Foreskin keratinocyte (primary cell): ENCODE measurements at places on chromosomes 3 and 15. TPM values are rescaled to one million over a fixed set of nuclear protein-coding genes. Genes with fewer than 3 reads are reported as not detected.
A peak's percentile ranks its signal among the peaks of the same experiment; 100 is the strongest.

DNA sequence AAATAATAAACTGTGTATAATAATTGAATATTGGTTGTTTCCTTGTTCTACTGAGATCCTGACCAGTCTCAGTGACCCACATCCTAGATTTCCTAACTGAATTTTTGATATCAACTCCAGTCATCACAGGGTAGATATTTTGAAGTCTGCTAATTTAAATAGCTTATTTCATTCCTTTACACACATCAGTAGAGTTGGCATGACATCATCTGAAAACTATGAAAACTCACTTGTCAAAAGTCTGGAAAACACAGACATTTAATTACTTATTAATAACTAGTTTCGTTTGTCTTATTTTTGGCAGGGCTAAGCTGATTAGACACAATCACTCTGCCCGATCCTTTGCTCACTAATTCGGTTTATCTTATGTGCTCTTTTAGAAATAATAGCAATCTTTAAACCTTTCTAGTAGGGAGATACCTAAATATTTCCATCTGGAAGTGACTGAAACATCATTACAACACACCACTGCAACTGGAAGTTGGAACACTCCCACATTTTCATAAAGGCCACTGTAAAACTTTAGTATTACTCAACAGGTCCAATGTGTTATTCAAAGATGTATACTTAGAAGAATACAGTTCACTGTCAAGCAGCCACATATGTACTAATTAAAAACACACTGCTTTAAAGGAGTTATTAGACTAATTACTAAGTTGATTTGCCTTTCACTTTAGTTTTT, 198.4 kb upstream of the ZNF717 start:
- peak; percentile 16 for DNase-seq

DNA sequence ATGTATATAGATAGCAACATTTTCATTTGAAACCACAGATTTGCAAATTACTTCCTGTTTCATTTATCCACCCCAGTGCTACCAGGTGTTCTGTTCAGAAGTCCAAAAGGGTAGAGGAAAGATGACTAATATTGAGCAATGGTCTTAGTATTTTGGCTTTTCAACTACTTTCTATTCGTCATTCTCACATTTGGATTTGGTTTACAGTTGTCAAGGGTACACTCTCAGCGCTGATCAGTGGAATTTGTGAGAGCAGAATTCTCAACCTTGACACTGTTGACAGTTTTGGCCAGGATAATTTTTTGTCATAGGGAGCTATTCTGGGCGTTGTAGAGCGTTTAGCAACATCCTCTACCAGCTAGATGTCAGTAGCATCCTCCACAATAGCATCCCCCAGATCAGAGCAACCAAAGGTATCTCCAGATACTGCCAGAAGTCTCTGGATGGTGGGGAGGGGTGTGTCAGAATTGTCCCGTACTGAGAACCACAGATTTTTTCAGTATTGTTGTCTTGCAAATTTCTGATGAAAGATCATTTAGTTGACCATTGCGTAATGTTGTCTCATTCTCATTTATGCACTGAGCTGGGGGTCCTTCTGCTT, 4.2 kb downstream of the HMCES start:
- DNase-seq, result peak; percentile 87

SCAMP5 gene
- 0.36 and 0.38 TPM in 2 replicates for polyA plus RNA-seq

DNA sequence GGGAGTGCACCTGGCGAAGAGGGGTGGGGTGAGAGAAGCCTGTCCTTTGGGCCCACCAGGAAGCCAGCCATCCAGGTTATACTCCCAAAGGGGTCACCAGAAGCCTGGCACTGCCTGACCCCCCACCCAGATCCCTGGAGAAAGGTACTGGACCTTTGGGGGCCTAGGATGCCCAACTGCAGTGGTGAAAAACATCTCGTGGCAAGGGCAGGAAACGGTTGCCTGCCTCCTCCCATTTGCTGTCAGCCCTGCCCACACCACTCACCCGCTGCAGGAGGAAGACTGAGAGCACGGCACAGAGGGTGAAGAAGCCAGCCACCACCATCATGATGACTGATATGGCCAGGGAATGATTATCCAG, 2.2 kb upstream of the ULK3 start:
- DNase-seq, result no peak

P2RY1 gene
- 0.35 TPM in 2 replicates for polyA plus RNA-seq

DNA sequence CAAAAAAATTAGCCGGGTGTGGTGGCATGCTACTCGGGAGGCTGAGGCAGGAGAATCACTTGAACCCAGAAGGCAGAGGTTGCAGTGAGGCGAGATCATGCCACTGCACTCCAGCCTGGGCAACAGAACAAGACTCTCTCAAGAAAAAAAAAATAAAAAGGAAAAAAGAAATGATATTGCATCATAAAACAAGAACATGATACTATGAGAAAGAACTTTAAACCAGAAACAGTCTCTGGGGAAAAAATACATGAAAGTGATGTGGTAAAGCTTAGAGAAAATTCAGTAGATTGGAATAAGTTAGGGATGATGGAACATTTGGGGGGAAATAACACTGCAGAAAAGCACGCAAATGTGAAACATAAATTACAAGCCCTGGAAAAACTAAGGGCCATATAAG, 54.7 kb downstream of the CRYGS start:
- DNase-seq, result no peak

DNA sequence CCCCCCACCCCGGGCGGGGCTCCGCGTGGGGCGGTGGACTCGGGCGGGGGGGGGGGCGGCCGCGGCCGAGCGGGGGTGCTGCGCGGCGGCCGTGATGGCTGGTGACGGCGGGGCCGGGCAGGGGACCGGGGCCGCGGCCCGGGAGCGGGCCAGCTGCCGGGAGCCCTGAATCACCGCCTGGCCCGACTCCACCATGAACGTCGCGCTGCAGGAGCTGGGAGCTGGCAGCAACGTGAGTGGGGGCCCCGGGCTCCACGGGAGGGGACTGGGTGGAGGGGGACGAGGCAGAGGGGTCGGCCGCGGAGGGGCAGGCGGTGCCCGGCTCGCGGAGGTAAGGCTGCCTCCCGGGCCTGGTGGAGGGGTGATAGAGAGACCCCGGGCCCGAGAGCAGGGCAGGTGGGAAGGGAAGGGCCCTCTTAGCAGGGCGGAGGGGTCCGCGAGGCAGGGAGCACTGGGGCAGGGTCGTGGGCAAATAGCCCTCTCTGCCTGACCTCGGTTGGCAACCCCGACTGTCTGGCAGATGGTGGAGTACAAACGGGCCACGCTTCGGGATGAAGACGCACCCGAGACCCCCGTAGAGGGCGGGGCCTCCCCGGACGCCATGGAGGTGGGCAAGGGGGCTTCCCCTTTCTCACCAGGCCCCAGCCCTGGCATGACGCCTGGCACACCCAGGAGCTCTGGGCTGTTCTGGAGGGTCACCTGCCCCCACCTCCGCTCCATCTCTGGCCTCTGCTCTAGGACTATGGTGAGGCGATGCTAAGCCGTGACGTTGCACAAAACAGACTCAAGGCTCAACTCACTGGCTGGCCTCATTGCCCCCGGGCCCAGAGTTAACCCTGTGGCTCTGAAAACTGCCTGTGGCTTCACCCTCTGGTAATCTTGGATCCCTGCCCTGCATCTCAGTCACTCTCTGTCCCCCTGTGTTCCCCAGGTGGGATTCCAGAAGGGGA, at the start of gene ECE2:
TSS of gene ECE2 (plus strand) at position 62 of the 950 bp plus-strand sequence. CDS start at position 194, 132 bp downstream.
- no peak for DNase-seq

DNA sequence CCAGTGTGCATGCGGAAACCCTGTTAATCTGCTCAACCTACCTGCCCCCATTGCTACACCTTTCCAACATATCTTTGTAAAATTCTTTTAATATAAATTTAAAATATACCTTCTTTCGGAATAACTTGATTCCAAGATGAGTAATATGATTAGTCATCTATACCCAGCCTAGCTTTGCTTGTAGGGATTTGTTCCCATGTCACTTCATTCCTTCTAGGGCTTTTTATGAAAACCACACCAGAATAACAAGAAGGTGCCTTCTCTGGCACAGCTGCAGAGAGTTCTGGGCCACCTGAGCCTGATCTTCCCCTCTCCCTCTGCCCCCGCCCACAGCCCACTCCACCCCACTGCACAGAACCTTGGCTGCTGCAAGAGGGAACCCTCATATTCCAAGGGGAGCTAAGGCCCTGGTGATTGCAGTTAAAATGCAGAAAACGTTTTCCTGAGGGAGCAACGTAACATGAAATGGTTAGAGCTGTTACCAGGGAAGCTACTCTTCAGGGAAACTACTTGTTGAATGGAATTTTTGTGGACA, 38.6 kb upstream of the HACD2 start:
- DNase-seq, result no peak

GRCh38 chr3:64870876-64871646, 183.3 kb upstream of the ADAMTS9 start:
- DNase-seq, result no peak

- no peak for DNase-seq
Measured at GRCh38 chr3:44960387-44961026, 15.5 kb downstream of the ZDHHC3 start.

DNA sequence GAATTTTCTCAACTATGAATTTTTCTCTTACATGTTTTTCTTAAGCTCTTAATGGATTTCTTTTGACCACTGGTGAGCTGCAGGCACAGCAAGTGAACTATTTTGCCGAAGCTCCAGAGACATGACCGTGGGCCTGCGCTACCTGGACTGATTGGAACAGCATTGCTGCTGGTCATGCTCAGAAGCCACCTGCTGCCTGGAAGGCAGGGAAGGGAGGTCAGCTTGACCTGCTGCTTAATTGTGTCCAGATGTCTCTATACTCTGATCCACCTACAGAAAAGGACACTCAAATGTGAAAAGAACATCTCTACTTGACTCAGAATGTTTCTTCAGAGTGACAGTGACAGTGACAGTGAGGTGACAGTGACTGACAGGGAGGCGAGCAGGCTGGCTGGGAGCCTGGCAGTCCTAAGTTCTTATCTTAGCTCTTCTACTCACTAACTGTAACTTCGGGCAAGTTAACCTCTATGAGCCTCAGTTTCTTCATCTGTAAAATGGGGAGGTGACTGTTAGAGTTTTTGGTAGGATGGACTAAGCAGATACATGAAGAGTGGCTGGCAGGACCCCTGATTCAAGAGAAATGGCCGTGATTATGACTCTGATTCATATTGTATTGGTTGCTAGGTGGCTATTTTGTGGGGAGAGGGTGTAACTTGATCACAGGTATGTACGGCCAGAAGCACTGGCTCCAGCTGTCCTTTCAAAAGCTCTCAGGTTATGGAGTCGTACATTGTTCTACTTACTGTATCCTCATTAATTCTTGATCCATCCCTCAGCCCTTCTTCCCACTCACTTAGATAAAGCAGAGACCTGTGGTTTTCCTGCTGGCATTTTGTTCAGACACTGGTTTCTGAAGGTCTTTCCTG, 54.8 kb upstream of the DLG1 start:
- DNase-seq, result no peak

DNA sequence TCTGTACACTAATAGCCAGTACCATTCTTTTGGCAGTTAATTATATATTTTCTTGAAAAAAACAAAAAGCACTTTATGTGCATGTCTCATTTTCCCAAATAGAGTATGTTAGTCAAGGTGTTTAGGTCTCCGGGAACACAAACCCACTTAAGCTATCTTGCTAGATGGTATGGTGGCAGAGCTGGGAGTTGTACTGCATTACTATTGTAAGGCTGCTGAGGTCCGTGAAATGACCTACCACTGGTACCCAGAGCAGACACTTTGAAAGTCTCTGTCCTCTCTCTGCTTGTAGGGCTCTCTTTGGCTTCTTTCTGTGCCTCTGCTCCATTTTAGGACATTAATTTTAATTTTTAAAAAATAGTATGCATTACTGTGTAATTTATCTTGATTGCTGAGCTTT, 8.8 kb downstream of the TMOD3 start:
- DNase-seq, result no peak

DNA sequence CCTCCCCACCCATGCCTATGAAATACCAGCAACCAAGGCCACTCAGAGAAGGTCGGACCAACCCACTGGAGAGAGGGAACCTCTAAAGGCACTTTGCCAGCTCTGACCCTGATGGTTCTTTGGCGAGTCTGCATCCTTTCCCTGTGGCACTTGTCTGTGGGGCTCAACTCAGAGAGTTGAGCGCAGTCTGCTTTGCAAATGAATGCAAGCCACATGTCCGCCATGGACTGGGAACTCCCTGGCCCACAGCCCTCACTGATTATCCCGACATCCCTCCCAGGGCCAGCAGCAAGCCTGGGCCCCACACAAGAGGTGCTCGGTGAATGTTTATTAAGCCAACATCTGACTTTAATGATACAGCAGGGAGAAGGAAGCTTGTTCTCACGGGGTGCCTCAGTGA, 55.5 kb upstream of the HES1 start:
- no peak for DNase-seq

RTP3 gene
- not detected in 2 replicates for polyA plus RNA-seq

- no peak for DNase-seq
Measured at GRCh38 chr3:171056528-171056927, 30.0 kb upstream of the SLC2A2 start.

- DNase-seq, result peak; percentile 68
Measured at GRCh38 chr3:27568393-27568792, 84.2 kb upstream of the SLC4A7 start.

- DNase-seq, result no peak
Measured at GRCh38 chr3:124648551-124648950, 81.7 kb upstream of the UMPS start.

DNA sequence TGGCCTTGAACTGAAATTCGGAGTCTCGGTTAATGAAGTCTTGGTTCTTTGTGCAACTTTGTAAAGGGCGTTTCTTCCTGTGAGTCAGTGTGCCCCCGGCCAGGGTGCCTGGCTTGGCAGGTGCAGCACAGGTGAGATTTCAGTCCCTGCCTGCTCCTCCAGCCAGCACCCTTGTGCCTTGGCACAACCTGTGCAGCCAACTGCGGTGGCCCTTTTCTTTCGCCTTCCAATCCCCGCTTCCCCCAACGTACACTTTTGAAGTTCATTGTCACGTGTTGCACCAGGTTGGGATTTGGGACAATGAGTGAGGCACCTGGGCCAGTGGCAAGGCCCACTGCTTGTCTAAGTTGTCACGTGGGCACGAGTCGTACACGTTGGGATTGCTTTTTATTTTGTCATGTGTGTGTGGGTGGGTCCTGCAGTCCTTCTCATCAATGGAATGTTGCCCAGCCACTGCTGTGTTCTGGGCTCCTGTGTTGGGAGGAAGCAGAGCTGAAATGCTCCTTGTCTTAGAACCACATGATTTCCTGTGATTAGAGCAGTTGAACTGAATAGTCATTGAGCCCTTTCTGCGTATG, 242.9 kb upstream of the BHLHE40 start:
- peak; percentile 84 for DNase-seq

- no peak for DNase-seq
Measured at GRCh38 chr3:196323691-196324090, 5.7 kb upstream of the DYNLT2B start.

FAN1 gene
- 7.2 and 8.1 TPM in 2 replicates for polyA plus RNA-seq

- no peak for DNase-seq
Measured at GRCh38 chr3:171328419-171329082, 131.7 kb downstream of the TNIK start.

- DNase-seq, result peak; percentile 79
Measured at GRCh38 chr3:94159062-94159828, 96.4 kb downstream of the NSUN3 start.

DNA sequence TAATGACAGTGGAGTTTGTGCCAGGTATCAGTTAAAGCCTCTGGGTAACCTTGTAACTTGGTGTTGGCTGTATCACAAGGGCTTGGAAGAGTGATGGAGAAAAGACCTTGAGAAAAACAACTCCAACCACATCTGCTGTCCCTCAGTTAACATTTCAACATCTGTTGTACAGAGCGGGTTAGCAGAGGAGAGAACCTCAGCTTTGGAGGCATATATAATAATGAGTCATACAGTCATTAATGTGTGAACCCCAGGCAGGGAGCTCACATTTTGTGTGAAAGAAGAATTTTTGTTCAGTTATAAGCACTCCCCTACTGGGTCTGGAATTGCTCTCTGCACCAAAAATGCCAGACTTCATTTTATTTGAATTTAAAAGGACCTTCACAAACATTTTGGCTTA, 439.5 kb downstream of the PDCD6IP start:
- no peak for DNase-seq

- DNase-seq, result peak; percentile 15
Measured at GRCh38 chr3:36540888-36541518, 160.7 kb downstream of the STAC start.
